ENCODE measurements at places on chromosomes 13 and 19.

DNA sequence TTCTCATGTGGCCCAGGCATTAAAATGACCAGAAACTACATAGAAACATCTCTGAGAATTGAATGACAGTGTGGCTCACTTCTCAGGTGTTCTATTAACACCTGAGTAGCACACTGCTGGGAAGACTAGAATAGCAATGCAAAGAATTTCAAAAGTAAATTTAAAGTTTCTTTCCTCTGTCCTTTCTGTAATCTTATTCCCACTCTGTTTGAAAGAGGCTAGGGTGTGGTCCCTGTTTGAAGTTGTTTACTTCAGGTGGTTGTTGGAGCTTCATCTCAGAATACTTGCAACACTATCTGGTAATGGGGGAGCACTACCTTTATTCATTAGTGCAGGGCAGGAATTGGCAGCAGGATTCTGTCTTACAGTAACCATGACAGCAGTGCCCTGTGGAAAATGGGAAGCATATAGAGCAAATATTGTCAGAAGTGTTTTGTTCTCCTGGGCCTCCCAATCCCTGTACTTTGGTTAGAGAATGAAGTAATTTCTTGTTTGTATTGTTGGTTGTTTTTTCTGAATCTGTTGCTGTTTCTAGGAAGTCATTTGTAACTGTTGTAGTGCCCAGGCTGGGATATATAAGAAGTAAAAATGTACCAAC lies 1210.2 kb upstream of the ATXN8OS start:
- no peak for DNase-seq

- DNase-seq, result no peak
Observed at GRCh38 chr19:1254530-1255185, 6.3 kb downstream of the MIDN start.

- DNase-seq, result no peak
Observed at GRCh38 chr13:100809856-100810255, 135.3 kb upstream of the TMTC4 start.

DNA sequence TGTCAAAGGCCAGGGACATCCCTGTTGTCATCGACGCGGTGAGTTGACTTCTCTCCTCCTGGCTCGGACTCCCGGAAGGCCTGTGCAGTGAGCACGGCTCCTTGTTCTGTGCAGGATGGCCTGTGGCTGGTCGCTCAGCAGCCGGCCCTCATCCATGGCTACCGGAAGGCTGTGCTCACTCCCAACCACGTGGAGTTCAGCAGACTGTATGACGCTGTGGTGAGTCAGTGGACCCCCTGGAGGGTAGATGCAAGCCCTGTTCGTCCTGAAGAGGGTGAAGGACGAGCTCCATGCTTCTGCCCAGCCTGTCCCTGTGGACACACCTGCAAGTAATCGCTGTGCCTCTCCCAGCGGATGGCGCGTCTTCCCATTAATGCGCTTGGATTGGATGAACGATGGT lies 19.2 kb downstream of the NAXD start:
- DNase-seq, result no peak

GRCh38 chr13:110506859-110507566 lies 54.5 kb downstream of the RAB20 start:
- peak; percentile 90 for DNase-seq

DNA sequence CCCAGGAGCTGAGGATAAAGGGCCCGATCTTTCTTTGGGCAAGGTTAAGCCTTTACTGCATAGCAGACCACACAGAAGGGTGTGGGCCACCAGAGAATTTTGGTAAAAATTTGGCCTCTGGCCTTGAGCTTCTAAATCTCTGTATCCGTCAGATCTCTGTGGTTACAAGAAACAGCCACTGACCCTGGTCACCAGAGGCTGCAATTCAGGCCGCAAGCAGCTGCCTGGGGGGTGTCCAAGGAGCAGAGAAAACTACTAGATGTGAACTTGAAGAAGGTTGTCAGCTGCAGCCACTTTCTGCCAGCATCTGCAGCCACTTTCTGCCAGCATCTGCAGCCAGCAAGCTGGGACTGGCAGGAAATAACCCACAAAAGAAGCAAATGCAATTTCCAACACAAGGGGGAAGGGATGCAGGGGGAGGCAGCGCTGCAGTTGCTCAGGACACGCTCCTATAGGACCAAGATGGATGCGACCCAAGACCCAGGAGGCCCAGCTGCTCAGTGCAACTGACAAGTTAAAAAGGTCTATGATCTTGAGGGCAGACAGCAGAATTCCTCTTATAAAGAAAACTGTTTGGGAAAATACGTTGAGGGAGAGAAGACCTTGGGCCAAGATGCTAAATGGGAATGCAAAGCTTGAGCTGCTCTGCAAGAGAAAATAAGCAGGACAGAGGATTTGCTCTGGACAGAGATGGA lies 8.4 kb upstream of the CEACAM19 start:
- DNase-seq, result no peak

GRCh38 chr19:9906475-9907087 lies 29.7 kb downstream of the OLFM2 start:
- DNase-seq, result no peak

DNA sequence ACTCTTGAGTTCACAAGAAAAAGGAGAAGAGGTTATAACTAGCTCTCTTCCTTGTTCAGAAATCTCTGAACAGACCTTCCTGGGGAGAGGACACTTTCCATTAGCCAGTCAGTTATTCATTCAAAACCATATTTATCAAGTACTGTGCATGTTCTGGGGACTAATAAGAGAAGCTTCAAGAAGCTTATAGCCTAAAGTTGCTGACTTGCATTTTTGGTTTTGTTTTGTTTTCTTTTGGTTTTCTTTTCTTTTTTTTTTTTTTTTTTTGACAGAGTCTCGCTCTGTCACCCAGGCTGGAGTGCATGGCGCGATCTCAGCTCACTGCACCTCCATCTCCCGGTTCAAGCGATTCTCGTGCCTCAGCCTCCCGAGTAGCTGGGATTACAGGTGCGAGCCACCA lies 471.4 kb downstream of the KLF12 start:
- no peak for DNase-seq

DNA sequence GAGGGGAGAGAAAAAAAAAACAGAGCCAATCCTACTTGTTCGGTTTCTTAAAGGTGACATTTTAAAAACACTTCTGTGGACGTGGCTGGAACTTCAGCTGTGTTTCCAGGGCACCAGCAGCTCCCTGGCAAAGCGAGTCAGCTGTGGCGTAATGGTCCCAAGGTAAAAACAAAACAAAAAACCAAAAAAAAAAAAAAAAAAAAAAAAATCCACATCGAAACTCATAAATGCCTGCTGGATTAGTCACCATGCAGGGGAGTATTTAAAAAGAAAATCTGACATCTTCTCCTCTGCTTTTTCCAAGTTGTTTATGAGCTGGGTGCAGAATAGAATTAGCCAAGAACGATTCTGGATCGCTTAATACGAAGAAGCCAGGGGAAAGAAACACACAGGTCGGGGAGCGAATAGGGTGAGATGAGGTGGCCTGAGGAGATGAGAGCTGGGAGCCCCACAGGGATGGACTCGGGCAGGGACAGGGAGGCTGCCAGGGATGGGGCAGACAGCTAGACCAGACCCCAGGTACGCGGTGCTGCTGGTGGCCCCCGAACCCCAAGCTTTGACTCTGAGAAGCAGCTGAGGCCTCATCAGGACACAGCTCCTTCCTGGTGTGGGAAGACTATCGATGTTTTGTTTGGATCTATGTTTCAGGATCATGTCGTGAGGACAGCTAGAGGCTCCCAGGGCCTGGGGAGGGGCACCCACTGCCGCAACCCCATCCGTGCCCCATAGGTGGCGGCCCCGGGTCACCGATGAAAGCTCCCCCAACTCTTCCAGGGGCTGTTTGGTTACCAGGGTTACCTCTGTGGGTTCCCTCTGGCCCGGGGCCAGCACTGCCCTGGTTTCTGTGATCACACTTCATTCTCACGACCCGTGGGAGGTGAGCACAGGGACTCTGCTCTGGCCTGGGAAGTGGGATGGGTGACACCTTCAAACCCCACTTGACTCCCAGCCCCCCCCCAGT lies 3.1 kb upstream of the CTXN1 start:
- DNase-seq, result peak; percentile 91

- no peak for DNase-seq
Observed at GRCh38 chr19:47446534-47447469, 24.9 kb downstream of the SLC8A2 start.

All from aorta (tissue), 5 donors.